ENCODE measurements at places on chromosomes 6 and 20.

DNA sequence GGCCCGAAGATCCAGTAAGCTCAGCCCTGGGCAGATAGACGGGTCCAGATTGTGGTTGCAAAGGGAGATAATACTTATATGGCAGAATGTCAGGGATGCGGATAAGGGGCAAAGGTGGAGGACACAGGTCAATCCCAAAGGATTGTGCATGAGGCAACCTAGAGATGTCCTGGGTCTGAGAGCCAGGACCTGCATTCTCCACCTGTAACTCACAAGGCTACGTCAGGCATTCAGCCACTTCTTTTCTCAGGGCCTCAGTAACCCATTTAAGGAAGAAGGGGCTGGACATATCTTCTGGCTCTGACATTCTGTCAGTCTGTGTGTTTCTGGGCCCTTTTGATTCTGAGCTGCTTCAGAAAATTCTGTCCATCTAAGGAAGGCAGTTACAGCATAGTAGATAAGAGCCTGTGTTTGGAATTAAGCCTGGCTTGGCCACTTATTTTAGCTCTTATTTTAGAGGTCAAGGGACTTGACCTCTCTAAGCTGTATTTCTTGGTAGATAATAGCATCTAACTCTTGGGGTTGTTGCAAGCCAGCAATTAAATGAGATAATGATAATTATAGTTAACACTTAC lies 40.2 kb downstream of the CNBD2 start:
- no peak for DNase-seq

- DNase-seq, result no peak
Measured at GRCh38 chr20:10832141-10832540, 158.3 kb upstream of the JAG1 start.

GRCh38 chr6:149698175-149698574 lies 19.7 kb downstream of the LATS1 start:
- no peak for DNase-seq

DNA sequence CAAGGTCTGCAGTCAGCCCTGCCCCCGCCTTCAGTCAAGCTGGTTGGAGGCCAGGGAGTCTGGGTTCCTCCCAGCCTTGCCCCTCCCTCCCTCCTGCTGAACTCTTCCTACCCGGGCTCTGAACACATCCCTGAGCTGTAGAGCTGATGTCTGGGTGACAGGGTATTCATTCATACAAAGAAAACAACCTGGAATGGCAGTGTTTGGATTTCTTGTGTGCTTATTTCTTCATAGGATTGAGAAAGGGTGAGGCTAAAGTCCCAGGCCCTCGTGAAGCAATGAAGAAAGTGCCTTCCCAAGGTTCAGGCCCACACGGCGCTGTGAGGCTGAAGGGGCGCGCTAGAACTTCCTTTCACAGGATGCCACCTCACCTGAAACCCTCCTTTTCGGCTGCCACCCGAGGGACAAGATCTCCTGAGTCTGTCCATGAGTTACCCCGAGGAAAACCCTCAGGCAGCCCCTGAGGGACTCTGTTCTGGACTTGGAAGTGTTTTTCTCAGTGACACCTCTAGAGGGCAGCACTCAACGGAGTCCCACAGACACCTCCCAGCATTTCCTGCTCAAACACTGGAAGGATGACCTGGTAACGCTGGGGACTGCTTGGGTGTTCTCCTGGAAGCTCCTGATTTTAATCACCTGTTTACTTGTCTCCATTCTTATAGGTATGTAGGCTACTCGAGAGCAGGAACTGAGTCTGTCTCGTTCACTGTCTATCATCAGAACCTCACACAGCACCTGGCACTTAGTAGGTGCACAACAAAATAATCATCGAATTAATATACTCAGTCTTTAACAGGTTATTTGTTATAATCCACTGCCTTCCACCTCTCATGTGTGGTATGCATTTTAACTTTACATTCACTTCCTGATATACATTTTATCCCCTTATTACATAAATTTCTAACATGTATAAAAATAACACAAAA lies 11.8 kb upstream of the GSTA1 start:
- DNase-seq, result no peak

- DNase-seq, result peak; percentile 63
Measured at GRCh38 chr6:132962936-132963868, 148.8 kb downstream of the RPS12 start.

DNA sequence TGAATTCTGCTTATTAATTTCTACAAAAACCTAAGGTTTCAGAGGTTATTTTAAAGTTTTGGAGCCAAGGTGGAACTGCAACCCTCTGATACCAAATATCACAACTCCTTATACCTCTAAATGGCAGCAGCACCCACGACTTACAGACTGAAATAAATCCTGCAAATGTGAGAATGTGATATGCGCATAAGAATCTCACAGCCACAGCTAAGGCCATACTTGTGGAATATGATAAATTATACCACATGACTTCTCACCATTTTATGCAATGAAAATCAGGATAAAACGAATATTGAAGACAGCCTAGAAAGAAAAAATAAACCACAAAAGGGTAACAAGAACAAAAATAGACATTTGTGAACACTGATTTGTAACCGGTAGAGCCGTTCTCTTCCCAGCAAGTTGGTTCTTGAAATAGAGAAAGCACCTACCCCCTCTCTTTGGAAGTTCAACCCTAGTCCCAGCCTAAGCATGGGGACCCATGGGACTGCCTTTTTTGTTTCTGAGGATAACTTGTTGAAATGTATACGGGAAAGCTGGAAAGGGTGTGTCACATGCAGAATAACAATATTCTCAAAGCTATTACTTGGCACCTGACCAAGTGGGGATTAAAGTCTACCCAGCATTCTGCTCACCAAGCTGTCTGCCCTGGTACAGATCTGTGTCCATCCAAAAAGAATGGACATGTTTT lies 47.1 kb upstream of the MCM9 start:
- DNase-seq, result no peak

DNA sequence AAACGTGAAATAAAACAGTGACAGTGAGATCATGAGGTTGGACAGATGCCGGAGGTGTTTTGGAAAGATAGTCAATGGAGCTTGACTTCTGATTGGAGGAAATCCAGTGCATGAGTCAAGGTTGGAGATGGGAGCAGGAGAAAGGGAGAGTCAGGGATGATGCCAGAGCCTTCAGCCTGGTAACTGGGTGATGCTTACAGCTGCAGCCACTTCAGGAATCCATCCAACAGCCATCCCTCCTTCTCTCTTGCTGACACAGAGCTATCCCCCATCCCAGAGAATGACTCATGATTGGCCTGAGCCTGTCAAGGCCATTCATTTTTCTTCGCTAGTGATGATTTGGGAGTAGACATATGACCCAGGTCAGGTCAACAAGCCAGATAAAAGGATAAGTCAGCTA lies 112.8 kb downstream of the SAMD5 start:
- DNase-seq, result peak; percentile 37

DNA sequence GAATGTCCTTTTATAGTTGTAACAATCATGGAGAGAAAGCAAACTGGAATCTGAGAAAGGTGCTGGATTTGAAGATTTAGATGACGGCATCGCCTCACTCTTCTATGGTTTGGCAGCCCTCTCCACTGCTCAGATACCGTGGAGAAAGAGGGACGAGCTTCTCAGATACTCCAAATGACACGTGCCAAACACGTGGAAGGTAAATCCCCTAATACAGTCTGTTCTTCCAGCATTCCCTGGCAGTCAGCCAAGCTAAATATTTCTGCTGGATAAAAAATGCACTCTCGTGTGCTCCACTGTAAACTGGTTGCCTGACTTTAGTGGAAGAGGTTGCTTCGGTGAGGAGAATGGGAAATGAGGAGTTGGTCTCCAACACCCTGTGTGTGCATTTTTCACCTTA lies 16.7 kb upstream of the PRDM1 start:
- DNase-seq, result peak; percentile 30

DNA sequence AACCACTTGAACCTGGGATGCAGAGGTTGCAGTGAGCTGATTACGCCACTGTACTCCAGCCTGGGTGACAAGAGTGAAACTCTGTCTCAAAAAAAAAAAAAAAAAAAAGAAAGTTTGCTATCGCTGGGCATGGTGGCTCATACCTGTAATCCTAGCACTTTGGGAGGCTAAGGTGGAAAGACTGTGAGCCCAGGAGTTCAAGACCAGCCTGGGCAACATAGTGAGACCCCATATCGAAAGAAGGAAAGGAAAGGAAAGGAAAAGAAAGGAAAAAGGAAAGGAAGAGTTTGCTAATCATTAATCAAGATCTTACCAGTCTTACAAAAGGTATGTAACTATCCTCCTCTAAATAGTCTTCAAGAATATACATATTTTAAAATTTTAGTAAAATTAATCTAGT lies 55.4 kb upstream of the SMIM29 start:
- DNase-seq, result no peak

DNA sequence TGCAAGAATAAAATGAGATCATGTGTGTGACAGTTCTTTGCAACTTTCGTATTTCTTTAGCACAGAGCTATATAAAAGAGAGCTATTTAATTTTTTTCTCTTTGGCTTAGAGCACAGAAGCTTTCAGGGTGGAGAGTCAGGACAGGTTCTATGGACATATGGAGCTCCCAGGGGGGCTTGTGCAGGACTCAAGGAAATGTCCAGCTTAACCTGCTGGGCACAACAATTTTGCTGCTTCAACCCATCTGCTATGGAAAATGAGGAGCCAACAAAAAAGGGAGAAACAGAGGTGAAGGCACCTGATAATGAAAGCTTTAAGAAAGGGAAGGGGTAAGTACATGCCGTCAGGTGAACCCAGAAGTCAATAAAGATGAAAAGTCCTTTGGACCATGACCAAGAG lies 5.1 kb upstream of the SNAP25 start:
- no peak for DNase-seq

GRCh38 chr6:14897831-14898230 lies 348.0 kb upstream of the JARID2 start:
- DNase-seq, result no peak

- DNase-seq, result no peak
Measured at GRCh38 chr6:84408028-84408427, 180.6 kb upstream of the CEP162 start.

GRCh38 chr6:163053667-163054344 lies 326.0 kb downstream of the PACRG start:
- no peak for DNase-seq

DNA sequence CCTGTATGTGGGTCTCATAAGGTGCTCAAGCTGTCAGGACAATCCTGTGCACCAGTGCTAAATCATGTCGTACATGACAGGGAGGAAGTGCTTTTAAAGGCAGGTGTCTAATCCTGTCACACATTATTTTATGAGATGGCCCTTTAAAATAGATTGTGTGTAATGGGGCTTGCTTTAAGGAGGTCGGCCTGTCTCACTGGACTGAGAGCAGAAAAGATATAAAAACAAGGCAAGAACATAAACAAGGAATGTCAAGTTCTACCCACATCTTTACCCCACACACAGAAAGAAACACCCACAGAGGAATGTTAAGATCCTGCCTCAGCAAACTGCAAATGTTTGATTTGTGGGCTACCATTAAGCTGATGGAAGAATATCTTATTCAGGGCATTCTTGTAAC lies 279.0 kb downstream of the FOXA2 start:
- no peak for DNase-seq

GRCh38 chr20:62961310-62961783 lies 8.8 kb downstream of the SLC17A9 start:
- DNase-seq, result no peak

GRCh38 chr20:41428285-41428684 lies 61.7 kb upstream of the EMILIN3 start:
- DNase-seq, result no peak

DNA sequence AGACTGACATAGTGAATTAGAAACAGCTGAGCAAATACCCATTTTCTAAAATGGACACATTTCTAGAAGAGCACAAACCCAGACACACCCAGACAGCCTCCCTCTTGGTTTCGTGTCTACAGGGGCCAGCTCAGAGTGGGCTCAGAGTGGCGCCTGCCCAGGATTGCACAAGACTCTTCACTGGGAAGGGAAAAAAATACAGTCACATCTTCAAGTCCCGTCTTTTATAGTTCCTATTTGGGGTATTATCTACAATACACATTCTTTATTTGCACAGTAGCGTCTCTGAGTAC lies 246.1 kb upstream of the AFDN start:
- DNase-seq, result no peak

GRCh38 chr6:4220558-4220957 lies 85.2 kb upstream of the ECI2 start:
- DNase-seq, result no peak

DNA sequence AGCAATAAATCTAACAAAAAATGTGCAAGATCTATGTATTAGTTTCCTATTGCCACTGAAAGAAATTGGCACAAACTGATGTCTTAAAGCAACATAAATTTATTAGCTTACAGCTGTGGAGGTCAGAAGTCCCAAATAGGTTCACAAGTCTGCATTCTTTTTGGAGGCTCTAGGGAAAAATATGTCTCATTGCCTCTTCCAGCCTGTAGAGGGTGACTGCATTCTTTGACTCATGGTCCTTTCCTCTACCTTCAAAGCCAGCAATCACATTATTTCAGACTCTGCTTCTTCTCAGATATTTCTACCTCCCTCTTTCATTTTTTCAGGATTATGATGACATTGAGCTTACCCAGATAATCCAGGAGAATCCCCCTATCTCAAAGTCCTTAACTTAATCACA lies 1531.1 kb downstream of the KHDRBS2 start:
- DNase-seq, result no peak

DNA sequence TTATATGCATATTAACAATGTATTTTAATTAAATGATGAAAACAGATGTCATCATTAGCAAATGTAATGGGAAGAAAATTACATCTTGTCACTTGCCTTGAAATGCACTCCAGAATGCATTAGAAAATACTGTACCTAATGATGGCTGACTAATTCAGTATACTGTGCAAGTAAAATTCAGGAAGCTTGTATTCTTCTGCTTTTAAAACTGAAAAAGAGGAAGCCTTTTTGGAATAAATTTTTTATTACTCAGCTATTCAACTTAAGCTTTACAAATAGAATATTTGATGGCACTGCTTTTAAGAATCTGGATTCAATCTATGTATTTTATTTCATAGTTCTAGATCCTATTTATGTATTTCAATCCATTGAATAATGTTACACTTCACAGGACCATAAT lies 195.5 kb downstream of the RIMS1 start:
- DNase-seq, result no peak

- DNase-seq, result no peak
Measured at GRCh38 chr6:73798592-73798991, 102.6 kb downstream of the CD109 start.

DNA sequence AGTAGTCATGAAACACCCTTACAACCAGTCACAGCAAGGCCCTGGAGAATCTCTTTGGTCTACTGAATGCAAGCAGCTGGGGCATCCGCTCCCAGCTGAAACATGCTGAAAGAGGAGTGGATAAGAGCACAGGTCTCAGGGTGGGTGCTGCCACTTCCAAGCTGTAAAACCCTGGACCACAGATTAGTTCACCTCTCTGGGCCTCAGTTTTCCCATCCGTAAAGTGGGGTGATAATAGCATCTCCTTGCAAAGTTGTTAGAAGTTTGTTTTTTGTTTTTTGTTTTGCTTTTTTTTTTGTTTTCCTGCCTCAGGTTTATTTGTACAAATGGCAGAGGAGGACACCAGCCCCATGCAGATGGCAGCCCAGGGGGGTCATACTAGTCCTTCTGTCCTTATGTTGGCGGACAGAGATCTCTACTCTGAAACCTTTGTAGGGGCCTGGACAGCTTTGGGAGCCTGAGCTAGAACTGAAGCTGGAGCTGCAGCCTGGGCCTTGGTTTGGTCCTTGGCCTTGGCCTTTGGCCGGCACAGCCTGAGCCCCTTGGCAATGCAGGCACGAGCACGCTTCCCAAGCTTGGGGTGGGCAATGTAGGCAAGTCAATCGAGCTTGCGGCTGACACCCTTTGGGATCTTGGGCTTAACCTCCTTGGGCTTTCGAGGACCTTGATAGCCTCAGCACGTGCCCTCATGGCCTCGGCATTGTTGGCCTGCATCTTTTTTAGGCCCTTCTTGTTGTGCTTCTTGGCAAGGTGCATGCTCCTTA lies 38.2 kb downstream of the MRPL14 start:
- DNase-seq, result no peak

GRCh38 chr20:20459726-20460125 lies 91.8 kb downstream of the INSM1 start:
- DNase-seq, result no peak
